ENCODE measurements at places on chromosomes 3 and 15.

DNA sequence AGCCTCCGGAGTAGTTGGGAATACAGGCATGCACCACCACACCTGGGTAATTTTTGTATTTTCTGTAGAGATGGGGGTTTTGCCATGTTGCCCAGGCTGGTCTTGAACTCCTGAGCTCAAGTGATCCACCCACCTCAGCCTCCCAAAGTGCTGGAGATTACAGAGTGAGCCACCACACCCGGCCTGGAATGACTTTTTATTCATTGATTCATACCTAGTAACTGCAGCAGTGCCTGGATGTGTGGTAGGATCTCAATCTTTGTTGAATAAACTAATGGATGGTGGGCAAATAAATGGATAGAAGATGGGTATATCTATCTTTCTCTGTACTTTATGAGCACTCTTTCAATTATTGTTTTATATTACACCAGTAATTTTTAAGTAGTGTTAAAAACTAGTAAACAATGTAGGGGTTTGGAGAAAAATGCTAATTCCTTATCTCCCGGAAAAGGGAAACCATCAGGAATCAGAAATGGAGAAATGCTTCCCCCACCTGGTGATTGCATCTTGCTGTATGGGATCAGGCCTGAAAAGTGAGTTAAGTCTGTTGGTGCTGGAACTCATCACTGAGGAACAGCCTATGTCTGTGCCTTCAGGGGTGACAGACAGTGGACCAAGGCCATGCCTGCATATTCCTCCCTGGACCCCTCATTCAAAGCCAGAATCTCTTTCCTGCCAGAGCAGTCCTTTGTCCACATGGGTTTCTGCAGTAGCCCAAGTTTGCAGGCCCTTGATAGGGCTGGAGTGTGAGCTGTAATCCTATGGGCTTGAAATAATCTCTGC is 161.0 kb upstream of the CTDSPL start:
- DNase-seq = no peak

DNA sequence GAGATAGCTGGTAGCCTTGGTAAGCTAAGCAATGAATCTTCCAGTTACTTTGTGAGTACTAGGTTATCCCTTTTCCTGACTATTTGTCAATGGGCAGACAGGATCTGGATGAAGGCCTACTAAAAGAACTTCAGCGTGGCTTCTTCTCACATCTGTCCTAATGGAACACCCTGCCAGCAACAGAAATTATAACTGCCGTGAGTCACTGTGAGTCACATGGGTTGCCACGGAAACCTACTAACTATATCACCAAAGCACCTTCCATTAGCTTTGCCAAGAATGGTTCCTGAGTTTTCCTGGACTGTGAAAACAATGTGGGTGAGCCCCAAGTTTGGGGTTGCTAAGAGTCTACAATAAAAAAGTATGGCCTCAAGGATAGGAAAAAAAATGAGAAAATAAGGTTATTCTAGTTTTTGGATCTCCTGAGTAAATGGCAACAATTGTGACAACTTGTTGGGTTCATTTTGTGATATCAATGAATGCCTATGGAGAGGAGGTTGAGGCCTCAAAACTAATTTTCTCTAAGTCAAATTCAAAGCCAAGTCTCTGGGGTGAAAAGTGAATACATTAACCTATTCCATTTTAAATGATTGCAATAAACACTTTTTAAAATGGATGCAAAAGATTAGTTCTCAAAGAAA is 195.1 kb upstream of the ICE2 start:
- no peak for DNase-seq

GRCh38 chr15:44698641-44699040 is 12.5 kb downstream of the PATL2 start:
- no peak for DNase-seq

DNA sequence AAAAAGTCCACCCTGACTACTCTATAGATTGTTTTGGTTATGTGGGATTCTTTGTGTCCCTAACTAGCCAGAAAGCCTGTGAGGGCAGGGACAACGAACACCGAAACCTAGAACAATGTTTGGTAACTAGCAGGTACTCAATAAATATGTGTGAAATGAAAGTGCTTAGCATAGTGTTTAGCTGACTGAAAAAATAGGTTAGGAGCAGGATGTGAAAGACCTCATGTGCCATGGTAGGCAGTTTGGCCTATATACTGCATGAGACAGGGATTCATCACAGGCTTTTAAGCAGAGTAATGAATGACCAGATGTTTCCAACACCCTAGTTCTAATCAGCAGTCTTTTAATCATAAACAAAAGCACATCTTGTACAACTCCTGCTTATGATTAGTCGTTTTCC is 64.2 kb downstream of the MYO5A start:
- no peak for DNase-seq

DNA sequence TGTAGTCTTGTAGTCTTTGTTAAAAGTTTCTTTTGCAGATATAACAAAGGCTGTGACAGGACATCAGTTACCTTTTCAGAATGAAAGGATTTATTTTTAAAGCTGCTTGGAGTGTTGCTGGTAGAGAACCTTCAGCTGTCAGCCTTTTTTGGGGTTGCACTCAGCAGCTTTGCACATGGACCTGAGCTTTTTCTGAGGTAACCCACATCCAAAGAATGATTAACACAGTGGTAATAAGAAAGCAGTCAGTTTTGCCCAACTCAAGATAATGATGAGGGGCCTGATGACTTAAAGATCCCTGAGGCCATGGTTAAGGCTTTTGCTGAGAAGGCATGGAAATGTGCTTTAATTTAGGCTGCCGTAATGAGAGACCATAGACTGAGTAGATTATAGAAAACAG is 1042.7 kb downstream of the PLOD2 start:
- no peak for DNase-seq

Data from activated CD8-positive, alpha-beta memory T cell treated with anti-CD3 and anti-CD28 coated beads for 48 hours (primary cell).